Prostate gland (tissue), 2 donors: ENCODE measurements at places on chromosomes 3 and 15. TPM values are rescaled to one million over a fixed set of nuclear protein-coding genes. Genes with fewer than 3 reads are reported as not detected.

KBTBD8 gene
- 1.0 TPM for total RNA-seq

LRTM1 gene
- total RNA-seq, result not detected

AMIGO3 gene
- 12.4 TPM for total RNA-seq

GRCh38 chr3:181912384-181912783, 200.7 kb downstream of the SOX2 start:
- DNase-seq, result no peak

DNA sequence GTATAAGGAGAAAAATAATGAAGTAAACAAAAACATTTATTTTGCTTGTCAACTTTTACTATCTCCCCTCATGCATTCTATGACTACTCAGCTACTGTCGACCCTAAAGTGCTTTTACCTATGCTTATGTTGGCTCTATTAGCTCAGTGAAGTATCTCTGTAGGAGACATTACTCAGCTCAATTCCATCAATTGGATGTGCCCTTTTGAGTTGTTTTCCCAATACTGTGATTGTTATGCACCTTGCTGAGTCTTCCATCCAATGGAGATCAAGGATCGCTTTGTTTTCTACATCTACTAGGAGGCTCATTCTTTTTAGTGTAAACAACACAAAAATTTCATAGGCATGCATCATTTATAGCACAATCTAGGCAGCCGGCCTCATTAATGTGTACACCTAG, 403.8 kb upstream of the ARL6 start:
- no peak for DNase-seq

GRCh38 chr3:46883054-46883829, 5.7 kb downstream of the PTH1R start:
- DNase-seq, result no peak

DNA sequence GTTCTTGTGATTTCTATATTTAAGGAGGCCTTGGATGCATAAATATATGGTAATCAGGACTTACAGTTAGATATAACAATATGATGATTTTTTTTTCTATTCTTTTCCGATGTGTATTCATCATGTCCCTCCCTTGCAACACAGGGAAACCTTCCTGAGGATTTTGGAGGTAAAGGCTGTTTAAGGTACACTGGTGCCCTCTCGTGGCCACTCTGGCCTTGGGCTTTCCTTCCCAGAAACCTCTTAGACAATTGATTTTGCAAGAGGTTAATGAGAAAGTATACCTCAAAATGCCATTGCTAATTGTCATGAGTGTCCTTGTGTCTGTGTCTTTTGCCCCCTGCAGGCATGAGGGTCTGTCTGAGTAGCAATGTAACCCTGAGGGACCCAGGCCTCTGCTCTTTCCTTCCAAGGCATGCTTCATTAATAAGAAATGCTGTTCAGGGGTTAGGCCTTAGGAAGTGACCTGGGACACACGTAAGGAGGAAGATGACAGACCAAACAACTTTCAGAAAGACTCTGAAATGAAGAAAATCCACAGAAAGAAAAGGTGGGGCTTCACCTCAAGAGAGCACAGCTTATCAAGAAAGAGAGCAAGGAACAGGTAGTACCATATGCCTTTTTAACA, 70.3 kb upstream of the PPP2R3A start:
- DNase-seq, result peak; percentile 70
